Left cardiac atrium (tissue), 4 donors: ENCODE measurements at places on chromosomes 3 and 15. TPM values are rescaled to one million over a fixed set of nuclear protein-coding genes. Genes with fewer than 3 reads are reported as not detected.

- DNase-seq: no peak
Observed at GRCh38 chr3:42773409-42773751, 327 bp upstream of the CCDC13 start.

The GOLGA8G gene
- total RNA-seq: not detected

- DNase-seq: no peak
Observed at GRCh38 chr3:18740631-18741583, 315.8 kb upstream of the SATB1 start.

DNA sequence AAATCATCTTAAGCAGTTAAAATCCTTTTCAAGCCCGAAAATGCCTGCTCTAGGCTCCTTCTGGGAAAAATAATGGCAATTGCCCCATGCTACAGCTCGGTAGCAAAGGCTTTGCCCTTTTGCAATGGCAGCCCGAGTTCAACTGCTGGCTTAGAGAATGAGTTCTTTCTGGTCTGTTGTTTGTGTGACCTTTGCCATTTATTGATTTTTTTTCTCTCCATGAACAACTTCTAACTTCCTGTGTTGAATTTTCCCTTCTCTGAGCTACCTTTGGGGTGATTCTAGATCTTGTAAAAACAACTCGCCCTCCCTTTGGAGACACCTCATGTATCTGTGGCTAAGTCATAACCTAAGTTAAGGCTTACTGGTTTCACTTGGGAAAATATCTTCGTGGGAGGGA lies 139.3 kb downstream of the PLCH1 start:
- no peak for DNase-seq

GRCh38 chr3:43394041-43394554 lies 107.8 kb downstream of the SNRK start:
- peak; percentile 89 for DNase-seq

DNA sequence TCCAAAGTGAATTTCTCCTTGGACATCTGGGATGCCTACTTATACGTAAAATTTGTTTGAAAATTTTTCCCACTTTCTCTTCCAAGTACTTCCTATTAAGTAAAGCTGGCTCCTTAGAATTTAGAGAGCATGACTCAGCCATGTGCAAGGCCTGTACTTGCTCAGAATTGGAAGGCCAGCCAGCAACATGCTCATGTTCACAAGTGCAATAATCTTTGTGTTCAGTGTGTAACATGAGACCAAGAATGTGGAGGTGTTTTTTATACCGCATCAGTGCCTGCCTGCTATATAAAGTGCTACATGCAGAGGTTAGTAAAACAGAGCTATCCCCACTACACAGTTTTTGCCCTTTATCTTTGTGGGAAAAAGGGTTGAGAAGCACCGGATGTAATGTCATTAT lies 151.9 kb upstream of the FEZF2 start:
- DNase-seq: no peak

The PIGZ gene
- total RNA-seq: 4.7 TPM

- DNase-seq: no peak
Observed at GRCh38 chr3:4606911-4607310, 113.8 kb downstream of the ITPR1 start.

The EFHB gene
- 0.76 TPM for total RNA-seq

- no peak for DNase-seq
Observed at GRCh38 chr15:99902248-99902928, 169.2 kb upstream of the LYSMD4 start.

The MESP2 gene
- 0.16 TPM for total RNA-seq

DNA sequence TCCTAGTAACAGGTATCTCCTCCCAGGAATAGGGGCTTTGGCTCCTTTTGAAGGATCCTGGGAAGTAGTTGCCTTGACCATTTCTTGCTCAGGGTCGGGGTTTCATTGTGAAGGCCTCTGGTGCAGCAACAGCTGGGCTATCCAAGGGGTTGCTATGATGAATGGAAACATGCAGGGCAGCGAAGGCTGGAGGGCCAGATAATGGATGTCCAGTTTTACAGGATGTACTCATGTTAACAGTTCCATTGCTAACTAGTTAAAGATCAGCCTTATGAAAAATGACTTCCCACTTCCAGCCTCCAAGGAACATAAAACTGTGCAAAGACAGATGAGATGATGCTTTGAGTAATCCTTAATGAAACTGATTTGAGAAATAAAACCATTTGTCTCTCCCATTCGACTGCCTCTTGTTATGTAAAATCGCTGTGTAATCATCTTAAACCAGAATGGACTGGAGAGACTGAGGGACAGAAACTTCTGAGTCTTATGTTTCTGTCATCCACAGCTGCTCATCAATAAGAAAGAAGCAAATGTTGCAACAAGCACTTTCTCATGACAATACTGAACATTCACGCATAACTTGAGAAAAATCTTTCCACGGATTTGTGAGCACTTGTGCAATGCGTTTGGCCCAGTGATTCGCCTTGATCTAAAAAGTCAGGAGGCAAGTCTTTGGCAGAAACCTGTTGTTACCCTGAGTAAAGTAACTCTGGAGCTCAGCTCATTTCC lies 473.5 kb upstream of the RGMA start:
- DNase-seq: no peak

GRCh38 chr15:52520421-52520820 lies 8.3 kb downstream of the MYO5A start:
- no peak for DNase-seq

- no peak for DNase-seq
Observed at GRCh38 chr3:159877924-159878323, 110.7 kb upstream of the IL12A start.
